ENCODE measurements at places on chromosomes 5 and 9.
A peak's percentile ranks its signal among the peaks of the same experiment; 100 is the strongest.

GRCh38 chr9:110619831-110620230, 40.3 kb upstream of the SVEP1 start:
- peak; percentile 28 for DNase-seq

GRCh38 chr5:2752821-2753439, 1.5 kb upstream of the IRX2 start:
- DNase-seq = no peak

- no peak for DNase-seq
These were observed 39.1 kb downstream of the HMCN2 start for GRCh38 chr9:130304643-130305042.

DNA sequence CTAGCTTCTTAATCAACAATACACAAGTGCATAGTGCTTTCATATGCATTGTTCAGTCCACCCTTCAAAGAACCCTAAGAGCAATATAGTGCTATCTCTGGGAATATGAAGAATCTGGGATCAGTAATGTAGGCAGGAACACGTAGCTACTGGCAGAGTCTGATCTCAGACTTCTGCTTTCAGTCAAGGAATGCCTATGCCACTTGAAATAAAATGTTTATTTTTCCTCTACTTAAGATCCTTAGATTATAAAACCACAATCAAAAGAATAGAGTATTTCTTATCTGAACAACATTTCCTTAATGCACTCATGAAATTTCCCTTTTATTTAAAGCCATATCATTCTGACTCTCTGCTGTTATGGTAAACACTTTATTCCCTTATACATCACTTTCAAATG, 1407.8 kb upstream of the C9orf72 start:
- DNase-seq = no peak

DNA sequence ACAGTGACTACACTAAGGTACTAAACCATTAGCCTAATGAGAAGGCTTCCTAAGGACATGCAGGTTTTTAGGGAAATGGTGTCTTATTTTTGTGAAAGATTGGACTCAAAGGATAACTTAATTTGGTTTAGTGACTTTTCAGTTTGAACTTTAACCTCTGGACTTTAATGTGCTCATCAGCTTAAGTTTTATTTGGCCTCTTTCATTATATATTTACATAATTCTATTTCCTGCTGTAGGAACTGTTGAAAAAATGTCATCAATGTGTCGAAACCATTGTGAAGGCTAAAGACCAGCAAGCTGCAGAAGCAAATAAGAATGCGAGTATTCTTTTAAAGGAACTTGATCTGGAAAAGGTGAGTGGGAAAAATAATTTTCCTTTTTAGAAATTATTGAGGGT, 34.3 kb upstream of the EIF4EBP3 start:
- DNase-seq = no peak

DNA sequence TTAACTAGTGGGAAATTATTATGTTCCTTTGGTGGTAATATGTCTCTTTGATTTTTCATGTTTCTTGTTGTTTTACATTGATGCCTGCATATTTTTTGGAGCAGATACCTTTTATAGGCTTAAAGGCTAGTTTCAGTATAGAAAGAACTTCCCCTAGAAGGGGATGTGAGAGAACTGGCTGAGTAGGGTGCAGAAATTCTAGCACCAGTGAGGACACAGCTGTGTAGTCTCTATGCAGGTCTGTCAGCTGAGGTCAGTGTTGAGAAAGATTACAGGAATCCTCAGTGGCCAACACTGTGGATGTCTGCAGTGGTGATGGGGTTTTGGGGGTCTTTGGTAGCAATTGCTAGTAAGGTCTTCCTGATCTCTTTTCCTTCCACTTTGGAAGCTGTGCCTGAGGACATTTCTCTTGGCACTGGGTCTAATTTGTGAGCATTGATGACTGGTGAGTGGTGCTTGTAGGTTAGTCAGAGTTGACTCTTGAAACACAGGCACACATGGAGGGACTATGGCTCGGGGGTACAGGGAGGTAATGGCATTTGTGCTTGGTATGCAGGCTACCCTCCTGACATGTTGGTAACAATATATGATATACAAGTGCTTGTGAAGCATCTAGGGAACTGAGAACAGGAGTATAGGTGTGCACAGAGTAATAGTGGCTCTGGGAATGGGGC, 221.4 kb downstream of the SPATA31D1 start:
- DNase-seq = no peak

DNA sequence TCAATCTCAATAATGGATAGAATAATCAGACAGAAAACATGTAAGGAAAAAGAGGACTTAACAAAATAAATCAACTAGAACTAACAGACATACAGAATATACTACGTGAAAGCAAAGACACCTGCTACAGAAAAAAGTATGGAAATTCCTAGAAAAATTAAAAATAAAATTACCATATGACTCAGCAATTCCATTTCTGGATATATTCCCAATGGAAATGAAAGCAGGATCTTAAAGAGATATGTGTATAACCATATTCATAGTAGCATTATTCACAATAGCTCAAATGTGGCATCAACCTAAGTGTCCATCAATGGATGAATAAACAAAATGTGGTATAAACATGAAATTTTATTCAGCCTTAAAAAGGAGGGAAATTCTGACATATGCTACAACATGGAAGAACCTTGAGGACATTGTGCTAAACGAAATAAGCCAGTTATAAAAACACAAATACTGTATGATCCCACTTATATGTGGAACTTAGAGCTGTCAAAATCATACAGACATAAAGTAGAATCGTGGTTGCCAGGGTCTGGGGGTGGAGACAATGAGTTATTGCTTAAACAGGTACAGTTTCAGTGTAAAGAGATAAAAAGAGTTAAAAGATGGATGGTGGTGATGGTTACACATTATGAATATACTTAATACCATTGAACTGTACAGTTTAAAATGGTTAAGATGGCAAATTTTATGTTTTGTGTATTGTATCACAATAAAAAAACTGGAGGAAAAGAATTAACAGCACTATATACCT, 6.9 kb downstream of the PLAA start:
- DNase-seq = no peak

DNA sequence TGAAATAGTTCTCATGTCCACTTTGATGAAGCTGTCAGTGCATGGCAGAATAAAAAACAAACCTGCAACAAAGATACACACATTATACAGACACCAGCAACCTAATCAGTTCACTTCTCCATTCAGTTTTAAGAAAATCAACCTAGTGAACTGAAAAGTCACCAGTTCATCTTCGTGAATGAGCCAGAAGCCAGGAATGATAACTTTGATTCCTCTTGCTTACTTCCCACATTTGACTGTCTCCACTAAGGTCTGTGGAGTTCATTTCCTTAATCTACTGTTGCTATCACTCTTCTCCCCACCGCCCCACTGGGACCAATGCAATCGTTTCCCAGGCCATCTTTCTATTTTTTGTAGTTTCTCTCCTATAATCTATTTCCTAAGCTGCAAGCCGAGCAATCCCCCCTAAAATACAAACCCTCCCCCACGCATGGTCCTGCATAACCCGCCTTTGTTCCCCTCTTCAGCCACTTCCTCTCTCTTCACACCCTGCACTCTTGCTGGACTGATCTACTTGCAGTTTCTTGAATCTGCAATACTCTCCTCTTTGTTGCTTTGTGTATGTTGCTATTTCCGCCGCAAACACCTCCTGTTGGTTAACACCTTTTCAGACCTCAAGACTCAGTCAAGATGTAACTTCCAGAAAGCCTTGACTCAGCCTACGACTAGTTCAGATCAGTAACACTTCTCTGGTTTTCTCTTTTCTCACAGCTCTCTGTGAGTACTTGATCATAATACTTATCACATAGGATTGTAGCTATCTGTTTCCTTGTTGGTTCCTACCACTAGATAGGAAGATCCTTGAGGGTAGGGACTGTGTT, 16.6 kb downstream of the STOM start:
- no peak for DNase-seq

- no peak for DNase-seq
These were observed 57.9 kb downstream of the SHB start for GRCh38 chr9:38010918-38011704.

- no peak for DNase-seq
These were observed 29.7 kb downstream of the SARDH start for GRCh38 chr9:133708246-133709014.

- DNase-seq = no peak
These were observed 22.6 kb downstream of the PIP5K1B start for GRCh38 chr9:68727636-68728035.

- DNase-seq = no peak
These were observed 40.0 kb downstream of the PRR16 start for GRCh38 chr5:120504057-120504456.

GRCh38 chr5:173308226-173308625, 20.0 kb downstream of the STC2 start:
- no peak for DNase-seq

DNA sequence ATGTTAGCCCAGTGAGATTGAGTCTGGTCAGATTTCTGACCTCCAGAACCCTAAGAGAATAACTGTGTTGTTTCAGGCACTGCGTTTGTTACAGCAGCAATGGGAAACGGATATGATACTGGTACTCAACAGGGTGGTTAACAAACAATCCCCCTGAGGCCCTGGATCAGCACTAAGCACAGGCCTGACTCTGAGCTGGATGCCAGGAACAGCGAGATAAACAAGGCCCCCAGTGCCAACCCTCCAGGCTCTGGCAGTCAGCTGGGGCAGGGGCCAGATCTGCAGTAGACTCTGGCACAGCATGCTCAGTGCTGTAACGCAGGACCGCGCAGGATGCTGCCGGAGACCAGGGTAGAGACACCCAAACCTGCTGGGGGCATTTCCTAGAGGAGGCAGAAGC, 22.1 kb downstream of the CPLX2 start:
- no peak for DNase-seq

- no peak for DNase-seq
These were observed at the start of gene ABCA2 for GRCh38 chr9:137027369-137028262. Gene ABCA2 (minus strand): TSS chr9:137028237. CDS start chr9:137028140, 97 bp downstream.

GRCh38 chr5:142769251-142769792, 855 bp upstream of the ARHGAP26 start:
- DNase-seq = no peak

DNA sequence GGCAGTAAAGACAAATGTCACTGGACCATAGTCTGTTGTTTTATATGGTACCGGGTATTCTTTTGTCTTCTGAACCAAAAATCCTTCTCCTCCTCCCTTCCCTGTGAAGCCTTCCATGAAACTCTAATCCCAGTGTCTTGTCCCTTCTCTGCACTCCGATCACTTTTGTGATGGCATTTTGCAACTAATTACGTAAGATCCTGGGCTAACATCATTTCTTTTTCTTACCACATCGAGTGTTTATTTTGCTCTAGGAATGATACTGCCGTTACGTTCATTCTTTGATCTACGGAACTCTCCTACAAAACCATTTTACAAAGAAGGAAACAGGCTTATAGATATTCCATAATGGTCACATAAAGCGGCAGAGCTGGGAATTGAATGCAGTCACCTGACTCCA, 33.7 kb downstream of the SNX18 start:
- DNase-seq = no peak

DNA sequence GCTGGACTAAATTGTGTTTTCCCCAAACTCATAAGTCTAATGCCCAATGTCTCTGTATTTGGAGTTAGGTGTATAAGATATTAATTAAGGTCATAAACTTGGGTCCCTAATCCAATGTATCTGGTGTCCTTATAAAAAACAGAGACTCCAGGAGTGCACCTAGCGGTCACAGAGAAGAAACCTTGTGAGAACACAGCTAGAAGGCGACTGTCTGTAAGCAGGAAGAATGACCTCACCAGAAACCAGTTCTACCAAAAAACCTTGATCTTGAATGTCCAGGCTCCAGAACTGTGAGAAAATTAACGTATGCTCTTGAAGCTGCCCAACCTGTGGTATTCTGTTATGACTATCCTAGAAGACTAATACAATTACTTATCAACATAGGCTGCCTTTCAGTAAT, 591.7 kb upstream of the PTPRD start:
- no peak for DNase-seq

- DNase-seq = no peak
These were observed 469.8 kb downstream of the ACTL7B start for GRCh38 chr9:108386032-108386431.

GRCh38 chr5:22896152-22896551, 43.0 kb upstream of the CDH12 start:
- no peak for DNase-seq

- DNase-seq = no peak
These were observed 6.2 kb downstream of the PIP5K1B start for GRCh38 chr9:68711281-68711680.

DNA sequence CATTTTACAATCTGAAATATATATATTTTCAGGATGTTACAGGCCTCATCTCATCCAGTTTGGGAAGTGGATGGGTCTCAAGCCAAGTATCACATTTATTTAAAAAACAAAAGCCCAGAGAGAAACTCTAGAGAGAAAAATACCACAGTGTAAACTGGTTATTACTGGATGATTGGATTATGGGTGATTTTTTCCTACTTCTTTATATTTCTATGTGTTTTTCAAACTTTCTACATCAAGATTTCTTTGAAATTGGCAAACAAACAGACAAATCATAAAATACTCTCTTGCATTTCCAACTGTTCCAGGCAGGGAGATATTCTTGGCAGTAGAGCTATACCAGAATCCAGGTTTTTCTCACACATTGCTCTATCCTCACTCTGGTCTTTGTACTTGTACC, 116.0 kb upstream of the SMIM23 start:
- no peak for DNase-seq

GRCh38 chr5:140219068-140219991, 44.3 kb downstream of the CYSTM1 start:
- DNase-seq = no peak

DNA sequence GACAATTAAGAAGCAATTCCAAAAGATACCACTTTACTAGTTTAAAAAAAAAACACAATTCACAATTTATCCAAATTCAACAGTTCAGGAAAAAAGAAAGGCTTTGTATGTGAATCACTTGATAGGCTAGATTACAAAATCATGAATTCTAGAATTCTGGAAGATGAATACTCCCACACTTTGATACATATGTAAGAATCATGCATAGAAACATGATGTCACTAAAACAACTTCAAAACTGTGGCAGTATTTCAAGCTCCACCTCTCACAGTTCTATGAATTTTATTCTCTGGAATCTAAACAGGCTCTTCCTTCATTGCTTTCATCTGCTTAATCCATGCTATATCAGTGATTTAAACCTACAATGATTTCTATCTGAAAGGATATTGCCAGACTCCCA, 51.0 kb downstream of the GNAQ start:
- no peak for DNase-seq

- DNase-seq = no peak
These were observed 37.6 kb downstream of the KCNT1 start for GRCh38 chr9:135739271-135740220.

GRCh38 chr9:131799177-131799823, 59.4 kb upstream of the RAPGEF1 start:
- peak; percentile 63 for DNase-seq

Data from AG08395 (cell line).